Right atrium auricular region (tissue), 2 donors: ENCODE measurements at places on chromosomes 6 and 20.

GRCh38 chr6:105847433-105847832 is 238.7 kb upstream of the PRDM1 start:
- no peak for DNase-seq

DNA sequence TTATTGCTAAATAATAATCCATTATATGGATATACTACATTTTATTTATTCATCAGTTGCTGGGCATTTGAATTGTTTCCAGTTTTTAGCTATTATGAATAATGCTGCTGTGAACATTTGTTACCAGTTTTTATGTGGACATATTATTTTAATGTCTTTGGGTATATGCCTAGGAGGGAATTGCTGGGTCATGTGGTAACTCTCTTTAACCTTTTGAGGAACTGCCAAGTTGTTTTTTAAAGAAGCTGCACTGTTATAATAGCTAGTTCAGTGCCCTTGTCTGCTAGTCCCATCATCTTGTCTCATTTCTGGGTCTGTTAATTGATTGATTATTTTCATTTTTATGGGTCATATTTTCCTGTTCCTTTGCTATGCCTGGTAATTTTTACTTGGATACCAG is 56.3 kb downstream of the FOXO3 start:
- DNase-seq, result no peak

- DNase-seq, result no peak
Observed at GRCh38 chr6:9540126-9540525, 874.7 kb downstream of the TFAP2A start.

- DNase-seq, result no peak
Observed at GRCh38 chr20:32072168-32072750, 20.2 kb downstream of the HCK start.

DNA sequence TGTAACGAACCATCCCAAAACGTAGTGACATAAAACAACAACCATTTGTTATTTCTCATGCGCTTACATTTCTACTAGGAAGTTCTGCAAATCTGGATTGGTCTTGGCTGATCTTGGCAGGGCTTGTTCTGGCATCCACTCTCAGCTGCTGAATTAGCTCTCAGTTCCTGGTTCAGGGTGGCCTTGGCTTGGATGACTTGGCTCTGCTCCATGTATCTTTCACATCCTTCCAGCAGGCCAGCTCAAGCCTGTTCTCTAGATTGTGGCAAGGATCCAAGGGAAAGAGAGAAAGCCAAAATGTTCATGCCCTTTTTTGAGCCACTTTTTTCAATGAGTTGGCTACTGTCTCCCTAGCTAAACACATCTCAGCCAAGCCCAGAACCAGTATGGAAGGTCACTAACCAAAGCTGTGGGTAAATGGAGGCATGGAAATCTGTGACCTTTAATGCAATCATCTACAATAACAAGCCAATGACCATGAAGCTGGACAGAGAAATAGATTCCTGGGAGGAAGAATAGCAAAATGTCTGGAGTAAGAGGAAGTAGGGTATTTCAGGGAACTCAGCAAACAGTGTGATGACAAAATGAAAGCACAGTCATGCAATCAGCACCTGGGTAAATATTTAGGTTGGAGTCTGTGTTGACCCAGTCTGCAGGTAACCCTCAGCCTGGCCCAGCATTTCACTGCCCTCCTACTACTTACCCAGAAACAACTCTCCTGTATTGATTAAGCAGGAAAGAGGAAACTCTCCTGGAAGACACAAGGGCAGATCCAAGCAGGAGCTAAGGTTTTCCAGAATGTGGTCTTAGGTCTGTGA is 32.7 kb upstream of the SNAP25 start:
- DNase-seq, result no peak

- DNase-seq, result no peak
Observed at GRCh38 chr6:4644996-4645395, 131.2 kb upstream of the CDYL start.

DNA sequence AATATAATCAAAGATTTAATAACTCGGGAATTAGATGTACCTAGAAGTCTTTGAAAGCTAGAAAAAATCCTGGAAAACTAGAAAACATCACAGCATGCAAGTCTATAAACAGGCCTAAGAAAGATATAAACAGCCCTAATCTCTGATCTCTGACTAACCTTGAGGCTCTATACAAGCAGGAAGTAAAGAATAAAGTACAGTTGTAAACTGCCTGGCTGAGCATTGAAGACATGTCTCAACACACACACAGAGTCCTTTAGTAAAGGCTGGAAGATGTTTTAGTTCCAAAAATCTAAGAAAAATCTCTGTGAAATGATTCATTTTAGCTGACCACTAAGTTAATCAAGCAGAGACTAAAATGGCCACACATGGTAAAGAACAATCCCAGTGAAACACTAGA is 774.5 kb downstream of the EYS start:
- no peak for DNase-seq

- no peak for DNase-seq
Observed at GRCh38 chr6:40907198-40907701, 131.8 kb downstream of the UNC5CL start.

DNA sequence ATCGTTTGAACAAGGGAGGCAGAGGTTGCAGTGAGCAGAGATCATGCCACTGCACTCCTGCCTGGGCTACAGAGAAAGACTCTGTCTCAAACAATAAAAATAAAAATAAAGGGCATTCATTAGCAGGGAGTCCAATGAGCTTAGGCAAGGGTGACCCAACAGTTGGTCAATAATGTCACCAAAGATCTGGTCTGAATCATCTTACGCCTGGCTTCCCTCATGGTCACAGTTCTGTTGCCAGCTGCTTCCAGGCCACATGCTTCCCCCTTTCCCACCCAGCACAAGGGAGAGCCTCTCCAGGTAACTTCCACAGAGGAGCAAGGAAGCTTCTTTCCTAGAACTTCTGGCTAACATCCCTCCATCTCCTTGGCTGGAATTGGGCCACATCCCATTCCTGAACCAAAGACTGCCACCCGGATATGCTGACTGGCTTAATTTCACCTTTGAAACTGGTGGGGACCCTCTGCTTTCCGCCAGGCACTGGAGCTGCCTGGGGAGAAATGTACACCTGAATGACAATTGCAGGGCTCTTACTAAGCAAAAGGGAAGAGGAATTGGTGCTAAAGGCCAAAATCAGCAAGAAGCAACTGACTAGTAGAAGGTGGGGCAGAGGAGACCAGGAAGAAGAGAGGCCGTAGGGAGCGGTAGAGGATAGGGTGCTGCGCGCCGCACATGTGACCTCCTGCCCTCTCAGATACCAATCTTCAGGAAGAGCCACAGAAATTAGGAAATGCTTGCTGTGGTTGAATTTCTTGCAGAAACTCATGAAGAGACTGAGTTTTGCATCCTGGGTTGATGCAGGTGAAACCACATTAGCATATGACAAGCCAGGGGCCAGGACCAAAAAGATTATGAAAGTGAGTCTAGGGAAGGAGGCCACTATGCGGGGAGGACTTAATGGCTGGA is 8.3 kb upstream of the SCML4 start:
- DNase-seq, result no peak

DNA sequence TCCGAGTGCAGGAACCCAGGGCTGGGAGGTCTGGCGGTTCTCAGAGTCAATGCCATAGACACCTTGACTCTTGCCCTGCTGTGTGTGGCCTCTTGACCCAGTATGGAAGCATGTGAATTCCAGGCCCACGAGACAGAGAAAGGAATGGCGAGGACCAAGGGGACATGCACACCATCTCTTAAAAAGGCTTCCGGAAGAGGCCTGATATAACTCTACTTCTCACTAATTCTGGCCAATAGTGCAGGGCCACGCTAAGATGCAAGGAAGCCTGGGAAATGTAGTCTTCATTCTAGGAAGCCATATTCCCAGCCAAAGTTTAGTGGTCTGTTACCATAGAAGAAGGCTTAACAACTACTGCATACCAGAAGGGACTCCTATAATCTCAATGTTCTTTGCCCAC is 177.0 kb upstream of the KCNG1 start:
- DNase-seq, result no peak

DNA sequence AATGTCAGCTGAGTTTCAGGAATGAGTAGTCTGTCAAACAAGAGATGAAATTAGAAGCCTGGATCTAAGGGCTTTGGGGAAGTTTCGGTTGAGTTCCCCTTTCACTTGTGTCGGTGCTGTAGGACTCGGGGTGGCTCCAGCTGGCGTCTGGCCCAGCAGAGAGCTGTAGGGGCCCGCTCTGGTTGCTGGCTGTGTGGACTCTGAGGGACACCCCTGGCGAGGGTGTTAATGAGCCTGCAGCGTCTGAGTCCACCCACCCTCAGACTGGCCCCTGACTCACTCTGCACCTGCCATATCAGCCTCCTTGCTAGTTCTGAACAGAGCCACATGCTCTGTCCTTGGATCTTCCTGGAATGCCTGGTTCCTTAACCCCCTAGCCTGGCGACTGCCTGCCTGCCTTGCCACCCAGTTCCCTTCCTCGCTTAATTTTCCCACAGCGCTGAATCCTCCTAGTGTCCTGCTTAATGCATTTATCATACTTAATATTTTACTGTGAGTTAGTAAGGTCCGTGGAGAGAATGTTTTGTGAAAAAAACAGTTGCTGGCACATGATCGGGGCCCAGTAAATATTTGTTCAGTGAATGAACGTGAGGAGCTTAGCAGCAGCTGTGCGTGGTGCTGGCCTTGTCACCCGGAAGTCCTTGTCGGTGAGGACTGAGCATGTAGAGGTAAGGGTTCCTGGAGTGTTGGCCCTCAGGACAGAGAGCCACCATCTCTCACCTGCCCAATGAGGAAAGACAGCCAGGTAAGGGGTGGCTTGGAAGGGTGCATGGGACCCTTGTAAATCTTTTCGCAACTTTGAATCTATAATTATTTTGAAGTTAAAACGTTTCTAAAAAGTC is 1.6 kb downstream of the DNAJC5 start:
- DNase-seq, result peak; percentile 66

GRCh38 chr6:3850451-3851203 is 1.5 kb downstream of the FAM50B start:
- DNase-seq, result no peak

- DNase-seq, result no peak
Observed at GRCh38 chr20:38091441-38092216, 58.1 kb downstream of the RPRD1B start.

GRCh38 chr6:157528931-157529653 is 148.1 kb downstream of the ZDHHC14 start:
- no peak for DNase-seq

DNA sequence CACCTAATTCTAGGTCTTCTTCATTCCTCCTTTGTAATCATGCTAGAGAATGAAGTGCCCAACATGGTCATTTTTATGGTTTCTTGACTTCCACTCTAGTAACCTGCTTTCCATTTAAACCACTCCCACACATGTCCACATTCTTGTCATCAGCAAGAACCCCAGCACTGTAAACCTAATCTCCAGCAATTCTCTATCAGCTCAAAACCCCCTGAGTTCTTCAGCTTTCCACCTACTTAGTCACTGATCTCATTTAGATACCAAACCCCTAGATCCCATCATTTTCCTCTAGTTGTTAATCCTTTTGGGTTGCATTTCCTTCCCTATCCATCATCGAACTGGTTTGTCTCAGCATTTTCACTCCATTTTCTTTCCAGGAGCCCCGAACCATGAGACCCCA is 49.7 kb downstream of the GOPC start:
- DNase-seq, result no peak

DNA sequence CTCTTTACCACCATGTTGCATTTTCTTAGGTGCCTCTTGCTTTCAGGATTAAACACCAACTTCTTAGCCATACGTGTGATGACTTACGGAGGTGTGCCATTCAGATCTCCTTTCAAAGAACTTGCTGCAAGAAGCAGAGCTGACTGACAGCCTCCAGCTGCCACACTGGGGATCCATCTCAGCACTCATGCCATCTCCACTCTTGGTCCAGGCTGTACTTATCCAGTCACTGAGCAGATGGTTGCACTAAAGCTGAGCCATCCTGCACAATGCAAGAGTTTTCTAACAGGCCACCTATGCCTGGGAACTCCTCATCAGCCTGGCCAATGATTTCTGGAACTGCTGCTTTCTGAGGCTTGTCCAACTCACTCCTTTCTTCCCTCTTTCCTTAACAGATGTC is 31.4 kb upstream of the KIF6 start:
- no peak for DNase-seq

DNA sequence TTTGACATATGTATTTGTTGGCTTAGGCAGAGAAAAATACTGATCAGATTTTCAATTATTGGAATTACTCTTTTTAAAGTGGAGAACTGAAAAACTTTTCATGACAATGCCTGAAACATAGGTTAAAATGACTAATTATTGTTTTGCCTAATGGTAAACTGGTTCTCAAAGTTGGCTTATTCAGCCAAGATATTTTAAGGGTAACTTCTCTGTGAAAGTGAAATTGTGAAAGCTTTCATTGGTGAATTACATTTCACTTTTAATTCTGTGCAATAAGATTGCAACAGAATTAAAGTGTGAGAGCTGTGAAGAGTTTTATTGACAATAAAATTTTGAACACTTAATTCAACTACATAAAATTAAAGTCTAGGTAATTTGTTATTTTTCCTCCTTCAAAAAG is 24.5 kb downstream of the KIAA0408 start:
- no peak for DNase-seq

GRCh38 chr20:951384-952169 is 35.4 kb upstream of the ANGPT4 start:
- no peak for DNase-seq

DNA sequence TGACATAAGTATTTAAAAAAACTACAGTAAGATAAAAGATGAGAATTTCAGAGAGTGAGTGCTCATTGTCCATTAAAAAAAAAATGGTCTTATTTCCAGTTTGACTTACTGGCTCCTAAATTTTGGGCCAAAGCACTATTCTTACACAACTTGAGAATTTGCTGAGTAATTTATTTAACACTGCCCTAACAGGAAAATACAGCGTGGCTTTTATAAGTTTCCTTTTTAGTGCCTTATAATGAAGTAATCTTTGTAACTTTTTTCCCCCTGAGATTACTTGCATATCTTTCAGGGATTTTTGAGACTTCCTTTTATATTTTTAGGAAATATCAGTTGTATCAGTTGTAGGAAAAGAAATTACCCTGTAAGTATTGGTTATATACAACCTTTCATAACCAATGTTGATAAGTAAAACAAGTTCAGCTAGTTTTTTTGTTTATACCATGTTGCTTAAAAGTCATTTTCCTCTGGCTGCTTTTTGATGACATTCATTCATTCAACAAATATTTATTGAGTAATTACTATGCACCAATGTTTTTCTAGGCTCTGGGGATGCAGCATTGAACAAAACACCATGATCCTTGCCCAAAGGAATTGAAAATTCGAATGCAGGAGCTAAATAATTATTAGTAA is 106.4 kb upstream of the SGK1 start:
- DNase-seq, result no peak

DNA sequence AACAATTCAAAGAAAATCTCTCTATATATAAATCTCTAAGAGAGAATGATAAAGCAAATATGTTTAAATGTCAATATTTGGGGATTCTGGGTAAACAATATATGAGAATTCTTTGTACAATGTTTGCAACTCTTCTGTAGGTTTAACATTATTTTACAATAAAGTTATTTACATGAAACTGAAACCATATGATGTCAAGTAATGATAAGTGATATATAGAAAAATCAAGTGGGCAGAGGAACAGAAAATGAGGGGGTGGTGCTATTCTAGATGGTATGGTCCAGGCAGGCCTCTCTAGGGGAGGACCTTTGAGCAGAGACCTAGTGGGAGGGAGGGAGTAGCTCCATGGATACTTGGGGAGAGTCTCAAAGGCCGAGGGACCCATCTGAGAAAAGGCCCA is 16.4 kb upstream of the SCRT2 start:
- no peak for DNase-seq
